ENCODE measurements at places on chromosomes 16 and 17.

DNA sequence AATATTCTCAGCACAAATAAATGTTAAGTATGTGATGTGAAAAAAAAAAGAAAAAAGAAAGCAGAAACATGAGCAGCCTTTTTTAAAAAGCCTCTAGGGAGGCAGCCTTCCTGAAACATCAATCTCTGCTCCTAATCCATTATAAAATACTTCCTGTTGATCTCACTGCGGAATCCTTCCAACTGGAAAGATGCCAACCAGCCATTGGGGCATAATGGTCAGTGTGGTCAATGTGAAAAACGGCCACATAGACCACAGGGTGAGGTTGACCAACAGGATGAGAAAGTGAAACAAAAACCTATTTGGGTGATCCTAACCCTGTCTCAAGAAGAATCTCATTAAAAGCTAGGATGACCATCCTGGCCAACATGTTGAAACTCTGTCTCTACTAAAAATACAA, 26.1 kb upstream of the ABCA8 start:
- peak; percentile 91 for DNase-seq

- peak; percentile 14 for DNase-seq
These were observed 17.2 kb upstream of the CACNG1 start for GRCh38 chr17:67027031-67027628.

DNA sequence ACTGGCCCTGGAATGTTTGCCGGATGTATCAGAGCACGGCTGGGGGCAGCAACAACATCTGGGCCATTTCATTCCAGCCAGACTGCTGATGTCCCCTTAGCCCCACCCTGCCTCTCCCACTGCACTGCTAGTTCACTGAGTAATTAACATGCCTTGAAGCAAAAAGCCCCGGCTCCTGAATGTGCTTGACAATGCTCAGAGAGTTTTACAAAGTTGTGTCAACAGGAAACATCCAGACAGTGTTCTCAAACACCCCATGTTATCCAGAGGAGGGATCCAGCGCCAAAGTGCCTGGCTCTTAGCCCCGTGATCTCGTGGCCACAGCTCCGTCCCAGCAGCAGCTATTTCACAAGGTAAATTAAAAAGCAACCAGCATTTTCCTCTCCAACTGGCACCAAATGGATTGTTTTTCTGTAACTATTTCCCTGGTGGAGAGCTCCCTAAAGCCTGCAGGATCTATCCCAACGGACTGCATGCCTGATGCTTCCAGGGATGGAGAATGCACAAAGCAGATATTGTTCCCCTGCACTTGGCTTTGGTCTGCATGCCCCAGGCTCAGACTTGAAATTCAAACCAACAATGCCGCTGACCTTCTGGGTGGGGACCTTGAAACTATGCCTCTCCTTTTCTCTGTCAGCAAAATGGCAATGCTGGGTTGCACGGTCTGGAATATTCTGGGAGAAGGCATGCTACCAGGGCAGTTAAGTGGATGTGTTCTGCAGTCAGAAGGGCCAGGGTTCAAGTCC, 115.6 kb upstream of the CDH5 start:
- DNase-seq = peak; percentile 98

DNA sequence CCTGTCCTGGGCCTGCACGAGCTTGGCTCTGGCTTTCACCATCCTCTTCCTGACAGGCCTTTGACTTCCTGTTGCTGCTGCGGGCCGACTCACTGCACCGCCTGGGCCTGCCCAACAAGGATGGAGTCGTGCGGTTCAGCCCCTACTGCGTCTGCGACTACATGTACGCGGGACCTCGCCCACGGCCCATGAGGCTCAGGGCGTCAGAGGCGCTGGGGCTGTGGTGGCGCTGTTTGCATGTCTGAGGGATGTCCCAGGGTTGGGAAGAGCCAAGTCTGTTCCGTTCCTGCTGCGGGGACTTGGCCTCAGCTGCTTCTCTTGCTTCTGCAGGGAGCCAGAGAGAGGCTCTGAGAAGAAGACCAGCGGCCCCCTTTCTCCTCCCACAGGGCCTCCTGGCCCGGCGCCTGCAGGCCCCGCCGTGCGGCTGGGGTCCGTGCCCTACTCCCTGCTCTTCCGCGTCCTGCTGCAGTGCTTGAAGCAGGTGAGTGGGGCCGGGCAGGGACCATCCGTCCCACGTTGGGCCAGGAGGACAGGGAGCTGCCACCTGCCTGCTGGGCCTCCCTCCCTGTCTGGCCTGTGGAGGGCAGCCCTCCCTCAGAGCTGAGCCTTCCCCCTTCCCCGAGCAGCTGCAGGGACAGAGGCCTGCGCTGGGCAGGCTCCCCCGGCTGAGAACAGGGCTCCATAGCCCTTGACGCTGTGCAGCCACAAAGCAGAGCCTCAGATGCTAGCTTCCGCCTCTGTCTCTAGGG, 23.8 kb downstream of the TSC2 start:
- DNase-seq = no peak

- no peak for DNase-seq
These were observed 53.1 kb upstream of the USP7 start for GRCh38 chr16:9016824-9017223.

- DNase-seq = no peak
These were observed 94.2 kb downstream of the C16orf78 start for GRCh38 chr16:49467540-49468372.

GRCh38 chr17:4522661-4523060, 24.0 kb downstream of the SPNS2 start:
- DNase-seq = no peak

DNA sequence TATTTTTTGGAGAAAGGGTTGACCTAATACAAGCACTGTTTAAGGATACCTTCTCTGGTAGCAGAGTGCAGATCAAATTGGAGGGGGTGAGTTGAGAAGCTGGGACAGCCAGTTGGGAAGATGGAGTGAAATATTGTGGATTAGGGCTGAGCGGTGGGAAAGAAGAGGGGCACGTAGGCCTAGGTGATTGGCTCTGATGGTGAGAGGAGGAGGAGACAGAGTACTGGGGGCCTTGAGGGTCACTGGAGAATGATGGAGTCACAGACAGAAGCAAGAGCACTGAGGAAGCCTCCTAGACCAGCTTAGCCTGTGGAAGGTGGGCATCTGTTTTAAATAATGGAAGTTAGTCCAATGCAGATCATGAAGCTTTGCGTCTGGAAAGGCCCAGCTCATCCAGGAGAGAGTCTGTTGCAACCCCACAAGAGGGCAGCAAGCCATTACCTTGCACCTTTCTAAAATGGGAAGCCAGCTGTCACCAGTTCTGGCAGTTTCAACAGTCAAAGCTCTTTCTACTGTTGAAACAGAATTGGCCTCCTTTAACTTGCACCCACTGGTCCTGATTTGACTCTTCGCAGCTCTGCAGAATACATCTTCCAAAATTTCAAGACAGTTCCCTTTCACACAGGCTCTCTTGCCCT, 11.8 kb downstream of the SLC9A5 start:
- DNase-seq = peak; percentile 77

- no peak for DNase-seq
These were observed 19.7 kb downstream of the RBL2 start for GRCh38 chr16:53453928-53454327.

- peak; percentile 72 for DNase-seq
These were observed 29.1 kb upstream of the SHCBP1 start for GRCh38 chr16:46650254-46650623.

DNA sequence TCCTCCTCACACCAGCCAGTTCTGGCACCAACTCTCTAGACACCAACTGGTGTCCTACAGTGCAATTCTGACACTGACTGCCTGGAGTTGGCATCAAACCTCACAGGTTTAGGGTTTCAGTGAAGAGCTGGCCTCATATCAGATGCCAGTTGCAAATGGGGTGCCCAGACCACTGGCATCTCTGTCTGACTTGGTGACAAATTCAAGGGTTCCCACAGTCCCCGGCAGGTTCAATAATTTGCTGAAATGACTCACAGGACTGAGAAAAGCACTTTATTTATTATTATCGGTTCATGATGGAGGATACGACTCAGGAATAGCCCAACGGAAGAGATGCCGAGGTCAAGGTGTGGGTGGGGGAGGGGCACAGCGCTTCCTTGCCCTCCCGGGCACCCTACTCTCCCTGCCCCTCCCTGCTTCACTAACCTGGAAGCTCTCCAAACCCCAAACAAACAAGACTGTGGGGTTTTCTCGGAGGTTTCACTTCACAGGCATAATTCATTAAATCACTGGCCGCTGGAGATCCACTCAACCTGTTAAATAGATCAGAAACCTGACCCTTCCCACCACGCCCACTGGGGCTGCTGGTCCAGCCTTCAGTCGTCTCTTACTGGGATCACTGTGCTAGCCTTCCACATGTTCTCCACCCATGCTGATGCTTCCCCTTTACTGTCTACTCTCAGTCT, 1.7 kb upstream of the NLRP1 start:
- no peak for DNase-seq

DNA sequence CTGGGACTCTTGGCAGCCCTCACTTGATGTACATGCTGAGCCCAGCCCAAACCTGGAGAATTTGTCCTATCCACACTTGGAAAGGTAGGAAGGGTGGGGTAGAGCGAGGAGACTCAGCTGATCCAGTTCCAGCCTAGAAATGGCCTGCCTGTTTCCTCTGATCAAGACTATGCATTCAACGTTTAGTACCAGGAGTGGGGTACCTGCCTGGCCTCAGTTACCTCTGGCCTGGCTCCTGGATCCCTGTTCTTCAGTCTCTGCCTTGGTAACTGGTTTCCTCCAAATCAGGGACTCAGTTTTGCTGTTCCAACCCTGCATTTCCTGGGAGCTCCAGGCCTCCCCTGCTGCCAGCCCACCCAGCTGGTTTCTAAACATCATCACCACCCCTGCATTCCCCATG, 233.5 kb downstream of the GSG1L start:
- no peak for DNase-seq

- DNase-seq = no peak
These were observed 6.3 kb downstream of the KDM8 start for GRCh38 chr16:27209591-27209990.

GRCh38 chr16:22969567-22969966, 155.6 kb downstream of the HS3ST2 start:
- no peak for DNase-seq

DNA sequence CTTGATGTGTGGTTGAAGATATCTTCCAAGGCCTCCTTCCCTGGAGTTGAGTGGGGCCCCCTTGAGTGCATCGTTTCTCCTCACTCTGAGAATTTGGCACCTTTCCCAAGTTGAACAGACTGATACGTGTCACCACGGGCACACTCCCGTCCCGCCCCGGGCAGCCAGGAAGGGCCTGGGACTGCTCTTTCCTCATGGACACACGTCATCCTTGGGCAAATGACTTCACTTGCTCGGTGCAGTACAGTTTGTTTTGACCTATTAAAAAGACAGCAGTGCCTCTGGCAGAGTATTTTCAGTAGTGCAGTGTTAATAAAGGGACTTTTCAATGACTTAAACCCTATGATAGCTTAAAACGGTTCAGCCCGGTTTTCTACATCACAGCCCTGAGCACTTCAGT, 59.9 kb downstream of the SEC14L1 start:
- DNase-seq = peak; percentile 27

DNA sequence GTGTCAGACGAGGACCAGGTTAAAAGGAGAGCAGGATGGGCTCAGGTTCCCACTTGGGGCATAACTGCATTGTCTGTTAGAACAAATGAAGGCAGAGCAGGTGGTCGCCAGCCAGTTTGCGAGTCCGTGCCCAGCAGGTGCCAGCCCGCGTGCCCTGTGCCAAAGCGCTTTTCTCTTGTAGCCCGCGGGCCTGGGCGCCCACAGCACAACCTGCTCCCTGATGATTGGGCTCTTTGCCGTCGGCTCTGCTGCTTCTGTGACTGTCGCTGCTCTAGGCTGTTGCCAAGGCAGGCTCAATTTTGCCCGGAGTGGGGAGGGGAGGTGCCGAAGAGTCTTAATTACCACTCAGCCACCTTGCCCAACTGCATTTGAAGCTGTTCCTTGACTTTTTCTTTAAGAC, 21.1 kb downstream of the KNOP1 start:
- DNase-seq = no peak

- DNase-seq = peak; percentile 94
These were observed 2.4 kb downstream of the SYNGR3 start for GRCh38 chr16:1991948-1992703.

DNA sequence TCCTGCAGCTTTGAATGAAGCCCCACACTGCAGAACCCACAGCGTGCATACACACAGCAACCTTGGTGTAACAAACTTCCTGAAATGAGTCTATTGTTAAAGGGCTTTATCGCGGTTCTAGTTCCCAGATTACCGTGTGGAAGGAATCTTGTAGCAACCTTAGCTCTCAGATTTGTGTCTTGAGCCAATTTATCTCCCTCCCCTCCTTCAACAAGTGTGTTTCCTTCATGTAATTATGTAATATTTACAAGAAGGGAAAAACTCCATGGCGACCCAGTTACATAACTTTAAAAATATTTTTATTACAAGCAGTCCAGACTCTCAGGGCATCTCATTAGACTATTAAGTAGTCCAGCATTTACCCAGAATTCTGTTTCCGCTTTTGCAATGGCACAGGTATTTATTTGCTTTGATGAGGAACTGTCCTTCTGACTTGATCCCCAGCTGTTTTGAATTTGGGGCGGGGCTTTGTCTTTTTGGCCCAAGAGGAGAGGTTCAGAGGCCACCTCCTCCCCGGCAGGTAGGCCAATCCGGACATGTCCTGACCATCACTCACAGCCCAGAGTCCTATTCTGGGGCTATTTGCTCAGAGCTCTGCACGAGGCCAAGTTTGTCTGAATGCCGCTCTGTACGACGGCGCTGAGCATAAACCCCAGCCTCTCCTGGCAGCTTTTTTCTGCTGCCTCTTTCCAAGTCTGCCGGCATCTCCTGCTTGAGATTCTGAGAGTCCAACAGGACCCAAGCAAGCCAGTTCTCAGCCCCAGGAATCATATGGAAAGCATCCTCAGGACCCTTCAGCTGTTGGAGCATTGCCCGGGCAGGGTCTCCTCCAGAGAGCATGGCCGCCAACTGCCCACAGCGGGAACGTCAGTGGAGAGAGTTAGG, 35.6 kb downstream of the CLEC16A start:
- peak; percentile 36 for DNase-seq

DNA sequence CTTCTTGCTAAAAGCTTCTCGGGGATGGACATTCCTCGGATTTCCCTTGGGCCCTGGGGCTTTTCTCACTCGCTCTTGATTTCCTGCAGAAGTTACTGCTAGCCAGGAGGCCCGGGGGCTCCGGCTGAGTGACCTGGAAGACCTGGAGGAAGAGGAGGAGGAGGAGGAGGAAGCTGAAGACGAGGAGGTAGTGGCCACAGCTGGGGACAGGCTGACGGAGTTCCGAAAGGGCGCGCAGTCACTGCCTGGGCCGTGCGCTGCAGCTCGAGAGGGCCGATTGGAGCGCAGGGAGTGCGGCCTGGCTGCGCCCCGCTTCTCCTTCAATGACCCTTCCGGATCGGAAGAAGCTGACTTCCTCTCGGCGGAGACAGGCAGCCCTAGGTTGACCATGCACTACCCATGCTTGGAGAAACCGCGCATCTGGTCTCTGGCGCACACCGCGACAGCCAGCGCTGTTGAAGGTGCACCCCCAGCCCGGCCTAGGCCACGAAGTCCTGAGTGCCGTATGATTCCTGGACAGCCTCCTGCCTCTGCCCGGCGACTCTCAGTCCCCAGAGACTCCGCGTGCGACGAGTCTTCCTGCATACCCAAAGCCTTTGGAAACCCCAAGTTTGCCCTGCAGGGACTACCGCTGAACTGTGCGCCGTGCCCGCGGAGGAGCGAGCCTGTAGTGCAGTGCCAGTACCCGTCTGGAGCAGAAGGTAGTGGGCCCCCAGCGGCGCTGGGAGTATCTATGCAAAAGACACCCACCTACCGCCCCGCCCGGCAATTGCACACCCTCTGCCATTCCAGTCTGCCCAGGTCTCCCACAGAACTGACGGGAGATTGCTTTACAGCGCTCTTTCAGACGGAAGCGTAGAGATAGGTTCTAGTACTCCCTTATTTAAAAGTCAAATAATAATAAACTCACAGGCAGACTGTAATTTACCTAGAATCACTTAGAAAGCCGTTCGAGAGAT, 4.9 kb downstream of the IRX6 start:
- DNase-seq = no peak

All from cardiac fibroblast (primary cell).